ENCODE measurements at places on chromosomes 6 and 20. TPM values are rescaled to one million over a fixed set of nuclear protein-coding genes. Genes with fewer than 3 reads are reported as not detected.

DNA sequence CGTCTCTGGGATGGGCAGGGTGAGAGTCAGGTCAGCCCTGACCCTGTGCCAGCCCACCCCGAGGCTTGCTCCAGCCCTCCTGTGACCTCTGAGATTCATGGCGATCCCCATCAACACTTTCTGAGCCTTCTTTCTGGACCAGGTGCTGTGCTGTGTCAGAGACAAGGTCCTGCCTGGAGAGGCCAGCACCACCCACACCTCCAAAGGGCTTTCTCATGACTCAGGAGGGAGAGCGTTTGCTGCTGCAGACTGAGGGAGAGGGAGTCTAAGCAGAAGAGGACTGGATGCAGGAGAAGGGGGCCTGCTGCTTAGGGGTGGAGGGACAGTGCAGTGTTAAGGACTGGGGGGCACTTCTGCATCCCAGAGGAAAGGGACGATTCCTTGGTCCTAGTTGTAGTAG is 193.5 kb downstream of the LRFN2 start:
- no peaks in the 10 kb centered on the region for H3K4me1 ChIP-seq
- no peak overlapping the region for H3K4me3 ChIP-seq
- DNase-seq: no peak
- no peaks in the 10 kb centered on the region for H3K27me3 ChIP-seq
- no peak overlapping the region for H3K27ac ChIP-seq

CCN6 gene
- not detected for total RNA-seq

LZTS3 gene
- total RNA-seq: 1.4 TPM

- no peaks in the 10 kb centered on the region for H3K4me1 ChIP-seq
- no peak for DNase-seq
- no peaks in the 10 kb centered on the region for H3K27me3 ChIP-seq
- H3K4me3 ChIP-seq: no peak overlapping the region
Observed at GRCh38 chr6:19325335-19325789, 511.8 kb upstream of the ID4 start.

CFB gene
- 1.8 TPM for total RNA-seq

- no peak overlapping the region for H3K27ac ChIP-seq
- H3K4me3 ChIP-seq: no peak overlapping the region
- no peaks in the 10 kb centered on the region for H3K36me3 ChIP-seq
- no peaks in the 10 kb centered on the region for H3K4me1 ChIP-seq
Observed at GRCh38 chr6:96391776-96392360, 129.7 kb upstream of the UFL1 start.

GRCh38 chr6:138590796-138591709 is 91.8 kb upstream of the NHSL1 start:
- no peaks in the 10 kb centered on the region for H3K36me3 ChIP-seq
- peak; percentile 79 for DNase-seq
- no peak overlapping the region for H3K4me3 ChIP-seq
- no peak overlapping the region for H3K27ac ChIP-seq

SNTA1 gene
- total RNA-seq: 15.4 TPM

- H3K36me3 ChIP-seq: no peaks in the 10 kb centered on the region
- H3K27ac ChIP-seq: no peak overlapping the region
- no peak for DNase-seq
Observed at GRCh38 chr6:34020807-34021553, 124.9 kb downstream of the GRM4 start.

All from IMR-90 (cell line).